ENCODE measurements at places on chromosomes 5 and 9.
A peak's percentile ranks its signal among the peaks of the same experiment; 100 is the strongest.

- no peak for DNase-seq
Measured at GRCh38 chr9:14097215-14097614, 216.7 kb downstream of the NFIB start.

- DNase-seq = no peak
Measured at GRCh38 chr5:127892467-127893207, 189.4 kb downstream of the CCDC192 start.

DNA sequence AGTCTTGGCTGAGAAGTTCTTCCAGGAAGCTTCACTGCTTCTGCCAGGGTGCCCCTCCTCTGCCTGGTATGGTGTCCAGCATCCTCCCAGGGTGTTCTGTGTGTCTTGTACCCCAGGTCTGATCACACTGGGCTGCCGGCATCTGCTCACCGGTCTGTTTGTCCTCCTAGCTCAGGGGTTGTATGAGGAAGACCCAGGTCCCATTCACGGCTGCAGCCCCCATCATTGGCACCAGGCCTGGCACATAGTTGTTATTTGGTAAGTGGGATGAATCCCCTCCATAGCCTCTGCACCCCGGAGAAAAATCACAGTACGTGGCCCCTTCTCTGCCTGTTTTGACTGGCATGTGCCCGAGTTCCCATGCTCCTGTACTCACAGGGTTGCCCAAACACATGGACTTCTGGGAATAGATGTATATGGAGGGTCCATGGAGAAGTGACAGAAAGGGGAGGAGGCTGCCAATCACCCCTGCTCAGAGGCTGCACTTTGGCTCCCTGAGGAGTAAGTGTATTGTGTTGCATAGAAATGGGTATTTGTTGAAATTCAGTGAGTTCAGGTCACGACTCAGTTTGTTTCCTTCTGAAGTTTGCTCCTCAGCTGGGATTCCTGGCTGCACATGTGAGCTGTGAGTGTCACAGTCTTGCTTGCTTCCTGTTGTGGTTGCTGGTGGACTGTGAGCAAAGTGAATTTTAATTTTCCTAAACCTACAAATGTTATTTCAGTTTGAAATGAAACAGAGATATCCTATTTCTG, 96.2 kb downstream of the HSPA4 start:
- no peak for DNase-seq

DNA sequence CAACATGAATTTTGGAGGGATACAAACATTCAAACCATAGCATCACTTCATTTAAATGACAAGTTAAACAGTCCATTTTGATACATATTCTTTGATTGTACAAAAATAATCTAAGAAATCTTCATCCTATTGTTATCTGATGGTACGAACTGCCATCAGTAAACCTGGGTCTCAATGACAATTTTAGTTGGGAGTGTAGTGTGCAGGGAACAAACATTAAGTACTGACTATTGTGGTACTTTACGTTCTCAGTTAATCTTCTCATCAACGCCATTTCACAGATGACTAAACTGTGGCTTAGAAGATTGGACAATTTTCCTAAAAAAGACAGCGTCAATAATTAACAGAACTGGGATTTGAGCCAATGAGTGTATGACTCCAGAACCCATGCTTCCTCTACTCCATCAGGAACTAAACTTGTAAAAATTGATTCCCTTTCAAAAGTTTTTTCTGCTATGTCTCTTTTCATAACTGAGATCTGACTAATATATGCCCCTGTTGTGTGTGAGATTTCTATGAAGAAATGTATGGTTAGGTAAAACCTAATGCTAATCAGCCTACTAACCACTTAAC, 21.1 kb downstream of the TNPO1 start:
- no peak for DNase-seq

- peak; percentile 68 for DNase-seq
Measured at GRCh38 chr5:150517272-150518152, 9.6 kb downstream of the NDST1 start.

DNA sequence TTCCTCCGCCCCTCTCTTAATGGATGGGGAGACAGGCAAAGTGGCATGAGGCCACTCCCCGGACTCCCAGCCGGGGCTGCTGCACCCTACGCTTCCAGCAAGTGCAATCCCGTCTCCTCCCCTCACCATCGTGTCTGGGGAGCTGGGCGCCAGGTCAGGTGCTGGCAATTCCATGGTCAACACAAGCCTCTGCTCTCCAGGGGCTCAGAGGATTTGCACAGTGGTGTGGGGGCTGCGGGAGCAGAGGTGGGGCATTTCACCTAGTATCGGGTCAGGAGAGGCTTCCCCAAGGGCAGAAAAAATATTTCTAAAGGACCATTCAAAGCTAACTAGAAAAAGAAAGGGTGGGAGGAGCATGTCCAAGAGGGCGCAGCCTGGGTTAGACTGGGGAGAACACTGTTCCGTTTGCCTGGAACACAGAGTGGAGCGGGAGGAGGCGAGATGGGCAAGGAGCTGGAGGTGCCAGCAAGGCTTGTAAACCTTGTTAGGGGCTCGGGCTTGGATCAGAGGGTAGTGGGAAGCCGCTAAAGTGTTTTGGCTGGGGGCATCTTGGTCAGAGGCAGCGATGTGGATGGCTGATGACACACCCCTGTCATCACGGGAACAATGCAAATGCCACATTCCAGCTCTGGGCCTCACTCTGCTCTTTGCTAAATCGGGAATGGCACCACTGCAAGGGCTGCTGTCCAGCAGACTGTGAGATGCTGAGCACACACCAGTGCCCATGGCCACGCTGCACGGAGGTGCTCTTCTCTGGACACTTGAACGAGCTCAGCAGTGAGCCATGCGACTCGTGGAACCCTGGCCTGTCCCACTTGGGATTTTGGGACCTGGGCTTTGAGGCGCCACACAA, 191.7 kb downstream of the CDK5RAP2 start:
- DNase-seq = no peak

DNA sequence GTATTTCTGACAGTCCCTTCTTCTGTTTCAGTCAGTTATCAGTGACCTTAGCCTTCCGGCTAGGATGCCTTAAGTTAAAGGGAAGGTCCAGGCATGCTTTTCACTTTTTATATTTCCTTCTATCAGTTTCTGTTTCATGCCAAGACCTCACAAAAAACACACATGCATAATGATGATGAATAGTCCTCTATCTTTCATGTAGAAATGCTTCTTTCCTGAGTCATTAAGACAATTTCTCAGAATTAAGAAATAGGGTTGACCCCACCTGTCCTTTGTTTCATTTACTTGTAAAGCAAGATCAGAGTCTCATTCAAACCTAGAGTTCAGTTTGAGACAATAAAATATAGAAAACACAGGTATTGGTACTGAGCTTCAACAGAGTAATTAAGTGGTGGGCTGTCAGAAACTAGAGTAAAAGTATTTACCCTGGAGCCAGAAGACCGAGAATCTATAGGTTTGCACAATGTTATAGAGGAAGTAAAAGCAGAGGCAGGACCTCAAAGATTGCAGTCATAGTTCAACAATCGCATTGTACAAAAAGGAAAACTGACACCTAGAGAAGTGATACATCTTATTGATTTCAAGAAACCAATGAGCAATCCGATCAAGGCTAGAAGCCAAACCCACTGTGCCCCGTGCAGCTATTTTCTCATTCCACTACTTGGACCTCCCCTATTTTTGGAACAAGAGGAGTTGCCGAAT, 118.7 kb upstream of the PUM3 start:
- DNase-seq = no peak

GRCh38 chr9:97933297-97933998, 4.5 kb downstream of the HEMGN start:
- no peak for DNase-seq

- DNase-seq = no peak
Measured at GRCh38 chr9:117783828-117784227, 79.6 kb downstream of the TLR4 start.

GRCh38 chr5:87390576-87391199, 22.0 kb downstream of the CCNH start:
- DNase-seq = no peak

- DNase-seq = no peak
Measured at GRCh38 chr5:36637101-36637500, 30.7 kb downstream of the SLC1A3 start.

DNA sequence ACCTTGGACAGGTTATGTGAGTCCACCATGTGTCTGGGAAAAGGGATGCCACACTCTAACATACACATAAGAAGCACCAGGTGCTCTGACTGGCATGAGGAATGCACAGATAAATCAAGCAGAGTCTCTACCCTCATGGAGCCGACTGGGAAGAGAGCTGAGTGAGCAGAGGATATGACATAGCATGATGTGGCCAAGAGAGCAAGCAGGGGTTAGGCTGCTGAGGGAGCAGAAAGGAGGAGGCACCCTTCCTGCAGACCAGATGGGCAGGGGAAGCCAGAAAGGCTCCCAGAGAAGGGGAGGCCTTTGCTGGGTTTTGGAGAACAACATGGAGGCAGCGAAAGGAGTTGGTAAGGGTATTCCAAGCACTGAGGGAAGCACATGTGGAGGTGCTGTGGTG, 223.1 kb downstream of the GNA14 start:
- DNase-seq = no peak

DNA sequence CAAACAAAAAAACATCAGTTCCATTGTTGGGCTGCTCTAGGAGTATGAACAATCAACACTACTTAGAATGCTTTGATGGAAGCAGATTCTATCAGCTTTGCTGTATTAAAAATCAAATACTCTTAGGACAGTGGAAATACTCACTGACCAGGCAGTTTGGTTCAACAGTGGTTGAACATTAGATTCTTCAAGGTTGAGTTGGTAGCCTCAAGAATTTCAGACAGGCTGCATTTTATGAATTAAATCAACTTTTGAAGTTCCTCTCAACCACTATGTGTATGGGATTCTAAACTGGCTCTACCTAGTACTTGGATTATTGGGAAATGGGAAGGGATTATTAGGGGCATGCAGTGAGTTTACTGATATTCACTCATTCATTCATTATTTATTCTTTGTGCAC, 35.0 kb downstream of the ACTBL2 start:
- DNase-seq = no peak

GRCh38 chr9:114889802-114890224, 40.6 kb downstream of the TNFSF8 start:
- DNase-seq = no peak

DNA sequence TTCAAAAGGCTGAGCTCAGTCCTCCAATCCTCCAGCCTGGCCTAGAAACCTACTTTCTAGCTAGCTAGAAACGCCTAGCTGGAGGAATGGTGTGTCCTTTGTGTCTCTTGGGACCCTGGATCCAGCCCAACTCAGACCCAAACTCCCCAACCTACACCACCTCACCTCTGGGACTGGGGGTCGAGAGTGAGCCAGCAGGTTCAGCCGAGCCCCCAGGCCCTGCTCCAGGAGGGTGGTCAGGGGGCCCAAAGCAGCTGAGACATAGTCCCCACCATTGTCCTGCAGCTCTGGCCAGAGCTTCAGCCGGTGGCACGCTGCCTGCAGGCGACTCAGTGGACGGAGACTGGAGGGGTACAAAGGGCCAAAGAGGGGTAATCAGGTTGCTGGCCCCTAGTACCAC, 6.2 kb downstream of the NOL6 start:
- no peak for DNase-seq

DNA sequence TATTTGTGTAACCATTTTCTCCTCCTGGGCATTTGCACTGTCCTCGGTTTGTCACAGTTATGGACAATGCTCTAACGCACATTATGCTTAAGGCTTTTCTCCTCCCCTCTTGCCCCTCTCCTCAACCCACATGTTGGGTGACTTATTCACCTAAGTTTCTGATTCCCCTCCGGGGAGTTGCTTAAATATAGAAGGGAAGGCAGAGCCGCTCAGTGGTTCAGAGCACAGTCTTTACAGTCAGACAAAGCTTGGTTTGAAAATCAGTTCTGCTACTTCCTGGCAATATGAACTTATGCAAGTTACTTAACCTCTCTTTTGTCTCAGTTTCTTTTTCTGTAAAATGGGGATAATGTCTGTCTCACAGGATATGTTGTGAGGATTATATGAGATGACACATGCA, 41.2 kb upstream of the SPRY4 start:
- no peak for DNase-seq

DNA sequence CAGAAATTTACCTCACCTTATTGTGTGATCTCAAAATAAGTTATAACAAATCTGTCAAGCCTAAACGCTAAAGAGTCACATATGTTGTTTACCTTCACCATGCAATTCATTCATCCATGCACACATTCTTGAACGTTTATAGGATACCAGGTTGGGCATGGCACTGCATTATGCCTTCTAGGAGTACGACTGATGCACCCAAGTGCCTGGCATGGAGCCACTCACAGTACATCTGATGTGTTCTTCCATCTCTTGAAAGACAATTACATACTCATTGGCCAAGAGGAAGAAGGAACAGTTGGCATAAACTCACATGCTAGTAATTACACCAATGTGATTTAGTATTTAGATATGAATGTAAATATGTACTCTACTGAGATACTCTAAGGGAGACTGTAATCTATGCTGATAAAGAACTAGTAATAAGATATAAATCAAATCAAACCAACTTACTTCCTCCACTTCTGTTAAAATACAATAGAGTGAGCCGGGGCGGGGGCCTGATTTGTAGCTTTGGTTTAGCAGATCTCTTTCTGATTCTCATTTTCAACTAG, 90.7 kb downstream of the LPAR1 start:
- DNase-seq = no peak

DNA sequence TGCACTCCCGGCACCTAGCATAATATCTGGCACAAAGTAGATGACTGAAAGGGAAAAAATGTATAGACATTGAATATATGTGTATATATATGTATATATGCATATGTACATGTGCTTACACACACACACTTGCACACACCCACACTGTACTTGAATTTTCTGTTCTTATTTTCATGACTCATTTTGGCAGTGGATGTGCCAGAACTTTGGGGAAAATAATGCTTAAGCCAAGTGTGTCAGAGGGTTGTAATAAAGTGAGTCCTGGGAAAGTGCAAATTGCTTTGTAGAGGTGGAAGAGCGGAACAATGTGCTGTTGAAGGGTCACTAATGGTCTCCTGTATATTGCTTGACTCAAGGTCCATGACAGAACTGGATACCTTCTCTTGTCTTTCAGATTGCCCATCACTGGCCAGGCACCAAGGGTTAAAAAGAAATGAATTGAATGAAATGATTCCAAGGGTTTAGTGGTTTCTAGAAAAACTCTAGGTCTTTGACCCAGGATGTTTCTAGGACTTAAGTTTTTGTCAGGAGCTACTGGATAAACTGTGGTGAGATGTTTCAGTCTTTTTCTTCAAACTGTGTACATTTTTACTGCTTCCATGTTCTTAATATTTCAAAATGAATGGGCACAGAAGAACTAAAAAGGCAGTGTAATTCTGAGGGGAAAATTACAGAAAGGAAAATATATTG, 129.9 kb upstream of the MOCS2 start:
- DNase-seq = no peak

DNA sequence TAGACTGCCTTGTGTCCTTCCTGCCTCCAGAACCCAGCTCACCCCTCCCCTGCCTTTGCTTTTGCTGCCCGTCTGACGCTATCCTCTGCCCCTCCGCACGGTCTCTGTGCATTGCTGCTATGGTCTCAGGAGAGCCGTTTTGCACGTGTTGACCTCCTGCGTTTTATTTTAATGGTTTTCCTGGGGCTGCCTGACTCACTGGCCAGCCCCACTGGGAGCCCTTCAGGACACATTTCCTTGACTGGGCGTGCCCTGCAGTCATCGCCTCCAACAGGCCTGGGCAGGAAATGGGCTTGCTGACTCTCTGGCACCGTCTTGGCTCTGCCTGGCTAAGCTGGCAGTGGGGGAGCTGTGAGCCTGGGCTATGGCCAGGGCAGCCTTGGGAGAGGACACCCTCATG, 17.9 kb upstream of the ASS1 start:
- DNase-seq = no peak

- DNase-seq = peak; percentile 44
Measured at GRCh38 chr9:124008694-124009530, 2.7 kb upstream of the LHX2 start.

- DNase-seq = no peak
Measured at GRCh38 chr9:75181750-75182149, 93.4 kb downstream of the OSTF1 start.

GRCh38 chr9:33230756-33231622, 9.0 kb upstream of the SPINK4 start:
- DNase-seq = no peak

All from iPS-NIHi11 (cell line).